ENCODE measurements at places on chromosomes 5 and 9. TPM values are rescaled to one million over a fixed set of nuclear protein-coding genes. Genes with fewer than 3 reads are reported as not detected.

GZMA gene
- 160 TPM for total RNA-seq

MYMK gene
- total RNA-seq: not detected

LCN2 gene
- not detected for total RNA-seq

BHMT gene
- not detected for total RNA-seq

PPP2CA gene
- 123 TPM for total RNA-seq

SEMA5A gene
- total RNA-seq: 0.08 TPM

SLC6A3 gene
- total RNA-seq: not detected

NAIP gene
- total RNA-seq: 20.3 TPM

PCDHB5 gene
- total RNA-seq: not detected

CARD9 gene
- 0.22 TPM for total RNA-seq

SLC34A3 gene
- total RNA-seq: not detected
